ENCODE measurements at places on chromosomes 13 and 19.

- DNase-seq: no peak
These were observed 3.0 kb downstream of the OBI1 start for GRCh38 chr13:78655906-78656305.

DNA sequence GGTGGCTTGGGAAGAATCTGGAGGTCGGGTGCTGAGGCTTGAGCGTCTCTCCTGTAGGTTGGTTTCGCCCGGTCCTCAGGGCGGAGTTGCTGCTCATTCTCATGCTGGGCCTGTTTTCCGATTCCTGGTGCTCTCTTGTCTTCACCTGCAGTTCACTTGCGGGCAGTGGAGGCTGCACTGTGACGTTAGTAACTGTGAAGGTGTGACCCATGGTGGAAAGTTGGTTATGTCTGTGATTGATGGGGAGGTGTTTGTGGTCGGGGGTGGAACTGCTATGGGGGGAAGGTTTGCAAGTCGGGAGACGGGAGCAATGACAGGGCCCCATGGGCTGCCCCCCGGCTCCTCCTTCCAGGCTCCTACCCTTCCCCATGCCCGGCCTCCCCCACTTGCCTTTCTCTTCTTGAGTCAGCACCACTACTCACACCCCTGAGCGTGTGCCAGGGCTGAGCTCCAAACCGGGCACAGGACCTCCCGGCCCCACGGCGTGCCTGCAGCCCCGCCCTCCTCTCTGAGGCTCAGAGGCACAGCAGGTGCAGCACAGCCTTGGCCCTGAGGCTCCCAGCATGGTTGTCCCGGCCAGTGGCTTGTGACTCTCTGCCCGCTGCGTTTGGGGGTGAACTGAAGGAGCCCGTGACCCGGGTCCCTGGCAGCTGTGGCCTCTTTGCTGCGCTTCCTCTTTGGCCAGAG is 79.1 kb downstream of the ATP11A start:
- no peak for DNase-seq

- no peak for DNase-seq
These were observed 2.8 kb upstream of the CERS4 start for GRCh38 chr19:8206147-8207087.

- DNase-seq: no peak
These were observed 258.4 kb upstream of the SLC10A2 start for GRCh38 chr13:103324641-103325040.

DNA sequence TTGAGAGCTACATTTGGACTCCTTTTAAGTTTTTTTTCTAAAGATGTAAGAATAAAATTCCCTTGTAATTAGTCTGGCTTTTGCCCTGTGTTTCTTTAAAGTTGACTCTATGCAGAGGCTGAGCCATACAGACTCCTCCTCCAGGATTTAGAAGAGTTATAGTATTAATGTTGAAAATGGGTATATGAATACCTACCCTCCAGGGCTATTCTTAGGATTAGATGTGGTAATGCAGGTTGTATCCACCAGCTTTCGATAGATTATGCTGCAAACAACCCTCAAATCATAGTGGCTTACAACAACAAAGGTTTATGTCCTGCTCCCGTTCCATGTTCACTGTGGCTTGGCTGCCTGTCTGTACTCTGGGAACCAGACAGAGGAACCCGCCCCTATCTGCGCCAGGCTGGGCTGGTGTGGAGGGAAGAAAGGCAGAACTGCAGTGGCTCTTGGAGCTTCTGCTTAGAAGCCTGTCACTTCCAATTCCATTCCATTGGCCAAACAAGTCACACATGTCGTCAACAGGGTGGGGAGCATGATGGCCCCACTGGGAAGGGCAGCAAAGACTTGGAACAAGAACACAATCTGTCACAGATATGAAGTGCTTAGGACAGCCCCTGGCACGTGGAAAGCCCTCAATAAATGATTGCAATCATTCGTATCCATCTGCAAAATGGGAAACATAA is 290.8 kb downstream of the FOXO1 start:
- no peak for DNase-seq

DNA sequence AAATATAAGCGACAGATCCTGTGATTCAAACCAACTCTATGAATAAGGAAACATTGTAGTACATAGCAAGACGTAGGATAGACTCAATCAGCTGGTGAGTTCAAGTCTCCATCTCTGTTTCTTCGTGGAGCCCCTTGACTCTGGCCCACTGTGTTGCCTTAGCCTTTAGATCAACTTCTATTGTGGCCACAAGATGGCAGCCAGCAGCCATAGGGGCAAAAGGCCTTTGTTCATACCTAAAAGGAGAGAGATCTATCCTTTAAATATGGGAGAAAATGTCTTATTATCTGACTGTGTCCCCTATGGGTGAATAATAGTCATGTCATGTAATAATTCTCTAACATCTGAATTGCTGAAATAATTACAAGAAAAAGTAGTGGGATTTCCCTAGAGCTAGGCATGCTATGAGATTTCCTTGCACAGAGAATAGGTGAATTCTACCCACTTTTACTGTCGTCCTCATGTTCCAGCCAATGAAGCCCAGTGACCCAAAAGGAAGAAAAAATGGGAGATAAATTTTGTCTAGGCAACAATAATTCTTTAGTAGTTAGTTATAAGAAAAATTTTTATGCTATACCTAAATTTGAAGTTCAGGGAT is 129.4 kb downstream of the PCDH20 start:
- DNase-seq: no peak

- DNase-seq: no peak
These were observed 32.3 kb upstream of the GJB6 start for GRCh38 chr13:20264271-20265018.

DNA sequence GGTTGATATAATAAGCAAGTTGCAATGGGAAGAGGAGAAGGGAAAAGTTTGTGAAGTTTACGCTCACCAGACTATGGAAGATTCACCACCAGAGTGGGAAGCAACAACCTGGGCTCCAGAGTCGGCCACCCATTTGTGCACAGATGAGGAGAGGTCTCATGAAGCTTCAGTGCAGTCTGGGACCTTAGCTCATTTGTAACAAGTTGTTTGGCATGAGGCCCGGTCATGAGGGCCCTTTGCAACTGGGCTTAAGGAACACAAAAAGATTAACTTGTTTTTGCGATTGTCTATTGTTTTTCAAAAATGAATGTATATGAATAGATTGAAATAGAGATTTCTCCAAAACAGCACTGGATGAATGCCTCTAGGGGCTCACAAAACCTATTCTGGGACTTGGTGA is 94.2 kb downstream of the ZNF737 start:
- no peak for DNase-seq

- DNase-seq: no peak
These were observed 88.6 kb upstream of the ZNF536 start for GRCh38 chr19:30283556-30283955.

DNA sequence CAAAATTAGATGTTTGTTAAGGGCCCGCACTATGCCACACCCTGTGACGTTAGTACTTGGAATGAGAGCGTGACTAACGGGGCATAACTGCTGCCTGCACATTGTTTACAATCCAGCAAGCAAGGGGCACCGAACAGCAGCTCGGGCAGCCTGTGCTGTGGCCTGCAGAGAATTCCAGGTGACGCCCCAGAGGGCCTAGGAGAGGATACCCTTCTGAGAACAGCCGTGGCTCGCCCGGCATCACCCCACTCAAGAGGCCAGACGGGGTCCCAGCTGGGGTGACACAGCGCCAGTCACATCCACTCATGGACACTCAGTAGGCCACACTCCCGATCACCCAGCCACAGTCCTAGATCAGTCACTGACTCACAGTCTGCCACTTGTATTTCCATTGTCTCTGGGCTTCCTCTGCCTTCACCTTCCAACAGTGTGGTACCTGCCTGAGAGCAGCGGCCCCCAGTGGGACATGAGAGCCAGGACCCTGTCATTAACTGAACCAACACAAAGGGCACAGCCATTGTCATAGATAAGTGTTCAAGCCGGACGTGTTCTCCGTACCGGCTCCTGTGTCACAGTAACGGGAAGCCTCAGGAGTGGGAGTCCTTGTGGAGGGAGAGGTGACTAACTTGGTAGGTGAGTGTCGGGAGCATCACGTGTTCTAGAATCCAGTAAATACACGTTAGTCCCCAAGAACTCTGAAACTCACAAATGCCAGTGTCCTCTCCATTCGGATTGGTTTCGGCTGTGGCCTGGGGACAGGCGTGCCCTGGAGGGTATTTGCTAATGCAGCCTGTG is 7.5 kb downstream of the ZNF331 start:
- peak; percentile 30 for DNase-seq

- DNase-seq: no peak
These were observed 15.5 kb downstream of the SETDB2 start for GRCh38 chr13:49459580-49459979.

DNA sequence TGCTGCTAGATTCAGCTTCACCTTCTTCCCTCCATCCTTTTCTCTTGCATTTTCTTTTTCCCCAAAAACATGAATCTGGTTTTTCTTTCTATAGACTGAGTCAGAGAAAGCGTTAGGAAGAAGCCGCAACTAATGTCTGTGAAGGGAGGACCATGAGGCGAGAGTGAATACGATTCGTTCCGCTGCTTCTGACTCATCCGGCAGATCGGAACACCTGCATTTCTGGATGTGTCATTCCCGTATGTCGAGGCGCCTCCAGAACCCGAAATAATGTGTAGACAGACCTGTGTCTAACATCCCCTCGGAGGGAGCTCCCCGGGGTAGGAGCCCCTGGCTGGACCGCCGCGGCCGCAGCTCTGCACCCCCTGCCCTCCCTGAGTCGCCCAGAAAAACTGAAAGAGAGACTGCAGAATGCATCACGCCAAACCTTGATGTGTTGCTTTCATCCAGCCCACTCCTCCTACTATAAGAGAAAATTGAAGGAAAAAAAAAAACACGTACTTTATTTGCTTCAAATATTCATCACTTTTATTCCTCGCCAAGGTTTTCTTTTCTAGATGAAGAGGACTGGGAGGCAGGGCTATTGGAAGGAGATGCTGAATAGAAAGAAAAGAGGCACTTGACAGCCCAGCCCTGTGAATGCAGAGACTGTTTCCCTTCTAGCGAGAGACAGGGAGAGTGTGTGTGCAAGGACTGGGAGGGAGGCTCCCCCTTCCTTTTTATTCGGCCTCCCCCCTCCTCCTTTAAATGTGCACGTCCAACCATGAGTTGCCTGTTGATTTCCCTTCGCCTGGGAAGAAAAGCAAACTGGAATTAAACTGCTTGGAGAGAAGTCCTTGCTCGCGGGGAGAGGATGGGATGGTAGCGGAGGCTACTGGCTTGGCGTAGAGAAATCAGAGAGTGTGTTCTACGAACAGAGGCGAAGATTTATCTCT is 616 bp upstream of the PCDH17 start:
- DNase-seq: no peak

DNA sequence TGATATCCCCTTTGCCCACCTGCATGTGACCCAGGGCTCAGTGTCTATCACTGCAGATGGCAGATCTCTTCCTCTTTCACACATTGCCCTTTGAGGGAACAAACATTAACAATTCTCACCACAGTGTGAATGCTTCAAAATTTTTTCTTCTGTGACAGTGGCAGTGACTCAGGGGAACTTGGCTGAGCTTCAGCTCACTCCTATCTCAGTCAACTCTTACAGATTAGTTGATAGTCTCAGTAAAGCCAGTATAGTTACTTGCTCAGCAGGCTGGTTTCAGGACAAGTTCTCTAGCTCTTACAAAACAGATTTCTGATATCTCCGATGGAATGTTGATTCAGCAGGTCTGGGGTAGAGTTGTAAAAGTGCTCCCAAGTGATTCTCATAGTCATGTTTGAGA is 166.9 kb downstream of the DLEU7 start:
- peak; percentile 11 for DNase-seq

GRCh38 chr13:39038569-39039030 is 344 bp downstream of the NHLRC3 start:
- DNase-seq: no peak

DNA sequence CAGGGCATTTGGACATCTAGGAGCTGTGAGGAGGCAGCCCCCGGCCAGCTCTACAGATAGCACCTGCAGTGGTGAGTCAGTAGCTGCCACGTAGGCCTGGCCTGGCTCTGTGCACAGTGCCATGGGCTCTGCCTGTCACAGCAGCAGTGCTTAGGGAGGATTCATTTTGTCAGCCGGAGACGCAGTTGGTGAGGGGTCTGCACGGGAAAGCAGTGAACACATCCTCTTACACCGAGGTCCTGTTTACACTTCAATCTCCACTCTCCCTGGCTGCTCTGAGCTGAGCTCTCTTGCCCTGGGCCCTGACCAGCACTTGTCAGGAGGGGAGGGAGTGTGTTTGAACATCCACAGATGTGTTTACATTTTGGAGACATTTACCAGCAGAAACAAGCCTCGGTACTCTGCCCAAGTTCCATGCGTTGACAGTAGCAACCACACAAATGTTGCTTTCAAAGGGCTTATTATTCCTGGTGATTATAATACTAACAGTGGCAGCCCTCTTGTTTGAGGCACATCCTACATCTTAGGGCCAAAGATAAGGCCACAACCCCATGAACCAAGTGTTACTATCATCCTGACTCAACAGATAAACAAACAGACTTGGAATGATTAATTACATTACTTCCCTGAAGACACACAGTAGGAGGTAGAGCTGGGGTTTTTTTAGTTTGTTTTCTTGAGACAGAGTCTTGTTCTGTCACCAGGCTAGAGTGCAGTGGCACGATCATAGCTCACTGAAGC is 148.9 kb downstream of the USP12 start:
- DNase-seq: no peak

GRCh38 chr13:53254500-53254899 is 225.9 kb downstream of the OLFM4 start:
- DNase-seq: no peak

- no peak for DNase-seq
These were observed 200.4 kb downstream of the KLF12 start for GRCh38 chr13:73933795-73934194.

DNA sequence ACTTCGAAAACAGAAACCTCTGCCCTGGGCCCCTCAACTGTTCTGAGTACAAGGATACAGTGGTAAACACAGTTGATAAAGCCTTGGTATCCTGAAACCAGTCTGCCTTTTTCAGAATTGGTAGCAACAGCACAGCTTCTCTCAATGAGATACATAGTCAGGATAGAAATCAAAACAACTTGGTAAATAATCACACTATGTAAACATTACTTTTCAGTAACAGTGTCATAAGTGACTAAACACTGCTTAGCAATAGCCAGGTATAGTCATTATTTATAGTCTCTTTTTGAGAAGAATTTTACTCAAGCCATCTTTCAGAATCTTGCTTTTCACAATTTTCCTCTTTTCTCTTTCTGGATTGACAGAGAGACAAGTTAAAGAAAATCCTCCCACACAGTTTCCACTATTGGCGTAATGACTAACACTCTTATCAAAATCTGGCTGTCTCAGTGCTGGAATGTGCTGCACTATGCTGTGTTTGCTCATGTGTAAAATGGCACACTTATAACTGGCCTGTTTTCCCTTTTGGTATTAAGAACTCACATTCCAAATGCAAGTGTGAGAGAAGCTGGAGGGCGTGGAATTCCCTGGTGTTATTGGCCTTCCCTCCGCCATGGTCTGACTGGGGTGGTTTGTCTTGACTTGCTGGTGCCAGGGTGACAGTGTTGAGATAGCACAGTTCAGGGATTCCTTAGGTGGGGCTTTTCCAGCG is 368.8 kb downstream of the TDRD3 start:
- DNase-seq: no peak
